Fibroblast of the conjunctiva (primary cell): ENCODE measurements at places on chromosomes 3 and 15.

DNA sequence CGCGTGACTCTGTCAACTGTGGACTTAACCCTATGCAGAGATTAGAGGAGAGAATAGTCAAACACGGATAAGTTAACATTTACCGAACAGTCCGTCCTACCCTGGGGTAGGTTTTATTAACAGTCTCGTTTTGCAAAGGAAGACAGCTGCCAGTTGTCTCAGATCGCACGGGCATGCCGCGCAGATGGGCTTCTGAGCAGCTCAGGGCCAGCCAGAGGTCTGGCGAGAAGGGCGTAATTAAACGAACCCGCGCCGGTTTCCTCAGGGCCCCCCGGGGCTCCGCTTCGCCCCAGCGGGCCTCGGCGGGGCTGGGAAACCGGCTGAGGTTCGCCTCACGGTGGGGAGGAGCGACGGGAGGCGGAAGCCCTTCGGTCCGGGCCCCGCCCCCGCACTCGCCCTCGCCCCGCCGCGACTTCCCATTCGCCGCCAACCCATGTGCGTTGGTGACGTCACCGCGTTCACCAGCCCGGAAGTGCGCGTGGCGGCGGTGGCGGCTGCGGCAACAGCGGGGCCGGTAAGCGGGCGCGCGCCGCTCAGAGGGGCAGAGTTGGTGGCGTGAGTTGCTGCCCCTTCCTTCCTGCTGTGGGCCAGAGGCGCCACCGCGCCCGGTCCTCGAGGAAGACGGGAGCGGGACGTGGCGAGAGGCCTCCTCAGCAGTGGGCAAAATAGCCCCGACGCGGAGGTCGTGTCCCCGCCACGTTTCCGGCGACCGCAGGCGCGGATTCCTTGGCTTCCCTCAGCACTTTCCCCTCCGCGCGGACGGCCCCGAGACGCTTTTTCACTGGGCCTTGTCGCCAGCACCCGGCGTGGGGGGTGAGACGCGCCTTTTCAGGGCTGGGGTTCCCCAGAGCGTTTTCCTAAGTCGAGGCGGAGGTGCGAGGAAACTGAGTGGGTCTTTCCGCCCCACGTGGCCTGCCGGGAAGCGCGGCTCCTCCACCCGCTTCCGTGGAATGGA, at the start of gene TRNT1:
Gene TRNT1 (plus strand): TSS at position 464 of the 955 bp plus-strand sequence. CDS start 2,101 bp downstream, outside the sequence.
- DNase-seq, result peak; percentile 87

- DNase-seq, result no peak
Measured at GRCh38 chr3:186915806-186916796, 14.2 kb upstream of the ST6GAL1 start.

DNA sequence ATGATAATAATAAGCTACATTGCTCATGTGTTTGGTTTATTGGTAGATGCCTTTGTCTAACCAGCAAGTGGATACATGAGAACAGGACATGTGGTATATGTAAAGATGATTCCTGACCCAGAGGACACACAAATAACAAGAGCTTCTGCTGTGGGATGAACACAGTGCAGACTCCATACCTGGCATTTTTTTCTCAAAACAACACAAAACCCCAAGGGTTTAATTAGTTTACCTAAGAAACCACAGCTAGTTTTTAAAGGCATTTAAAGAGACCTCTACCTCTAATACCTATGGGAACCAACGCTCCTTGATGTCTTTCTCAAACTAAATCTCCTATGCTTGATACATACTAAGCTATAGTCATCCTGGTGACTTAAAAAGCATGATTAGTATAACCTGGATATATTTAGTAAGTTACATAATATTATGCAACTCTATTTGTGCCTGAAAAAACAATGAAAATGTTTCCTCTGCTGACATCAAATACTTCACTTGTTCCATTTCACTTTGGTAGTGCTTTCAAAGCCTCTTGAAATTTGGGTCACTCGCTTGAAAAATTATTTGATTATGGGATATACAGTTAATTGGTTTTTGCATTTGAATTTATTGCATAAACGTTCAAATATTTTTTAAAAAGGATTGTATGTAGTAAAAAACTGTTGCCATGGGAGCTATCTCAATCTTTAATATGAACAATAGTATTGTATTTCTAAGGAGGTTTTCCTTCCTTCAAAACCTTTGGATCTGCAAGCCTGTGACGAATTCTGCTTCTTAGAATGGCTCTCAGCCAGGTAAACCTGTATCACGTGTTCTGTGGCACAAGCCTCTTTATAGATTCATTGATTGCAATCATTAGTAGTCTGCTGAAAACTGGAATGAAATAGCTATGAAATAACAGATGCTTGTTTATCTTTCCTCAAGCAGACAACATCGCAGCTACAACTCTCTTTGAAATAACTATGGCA, 233.0 kb upstream of the KCNMB2 start:
- DNase-seq, result no peak

DNA sequence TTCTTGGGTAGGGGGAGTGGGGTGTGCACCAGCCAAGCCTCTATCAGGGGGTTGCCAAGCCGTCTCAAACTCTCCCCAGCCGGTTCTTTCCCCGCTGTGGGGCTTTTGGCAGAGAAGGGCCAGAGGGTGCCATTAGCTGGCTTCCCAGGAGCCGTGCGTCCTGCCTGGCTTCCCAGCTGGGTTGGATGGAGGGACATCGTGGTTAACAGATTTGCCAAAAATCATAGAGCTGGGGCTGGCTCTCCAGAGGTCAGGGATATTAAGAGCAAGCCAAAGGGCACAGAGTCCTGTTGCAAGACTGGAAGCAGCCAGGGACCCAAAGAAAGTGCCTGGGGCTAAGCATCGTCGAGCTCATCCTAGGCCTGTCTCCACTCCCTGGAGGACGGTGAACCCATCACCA, 104.6 kb upstream of the HES1 start:
- DNase-seq, result no peak

GRCh38 chr3:44509393-44509921, 32.0 kb upstream of the ZNF445 start:
- no peak for DNase-seq

DNA sequence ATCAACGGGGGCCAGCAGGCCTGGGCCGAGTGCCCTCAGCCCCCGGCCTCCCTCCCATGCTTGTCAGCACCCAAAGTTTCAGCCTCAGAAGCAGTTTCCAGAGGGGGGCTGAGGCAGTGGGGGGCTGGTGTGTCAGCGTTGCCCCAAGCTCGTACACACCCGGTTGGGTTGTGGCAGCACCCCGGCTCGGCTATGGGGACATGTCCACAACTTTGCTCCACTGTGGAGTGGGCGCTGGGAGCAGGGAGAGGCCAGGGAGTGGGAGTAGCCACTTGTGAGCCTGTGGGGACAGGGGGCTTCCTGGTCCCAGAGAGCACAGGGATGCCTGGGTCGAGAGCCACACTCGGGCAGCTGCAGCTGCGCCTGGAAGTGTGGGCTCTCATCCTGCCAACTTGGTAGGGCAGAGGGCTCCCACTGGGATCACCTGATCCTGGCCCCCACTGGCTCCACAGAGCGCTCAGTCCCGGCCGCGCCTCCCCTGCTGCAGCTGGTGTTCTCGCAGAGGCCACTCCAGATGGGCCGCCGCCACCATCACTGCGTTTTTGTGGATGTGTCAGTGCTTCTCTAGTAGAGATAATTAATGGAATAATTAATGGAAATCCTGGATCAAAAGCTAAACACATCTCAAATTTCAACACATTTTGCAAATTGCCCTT, 75.1 kb downstream of the NR1D2 start:
- DNase-seq, result no peak

DNA sequence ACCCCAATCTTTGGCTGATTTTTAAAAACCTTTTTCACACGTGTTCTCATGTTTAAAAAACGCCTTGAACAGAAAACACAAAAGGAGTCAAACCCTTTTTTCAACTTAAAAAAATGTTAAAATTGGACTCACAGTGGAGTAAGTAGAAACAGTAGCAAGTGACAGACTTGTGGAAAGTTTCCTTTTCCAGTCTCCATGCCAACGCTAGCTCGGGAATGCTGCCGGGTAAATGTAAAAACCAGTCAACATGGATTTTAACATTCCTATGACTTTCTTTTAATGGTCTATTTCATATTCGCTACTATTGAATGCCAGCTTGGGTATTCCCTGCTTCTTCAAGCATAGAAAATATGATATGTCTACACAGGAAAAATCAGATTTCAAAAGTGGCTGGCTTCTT, 1.6 kb upstream of the PROK2 start:
- no peak for DNase-seq

GRCh38 chr3:5056111-5056391, 66.0 kb upstream of the ARL8B start:
- no peak for DNase-seq

DNA sequence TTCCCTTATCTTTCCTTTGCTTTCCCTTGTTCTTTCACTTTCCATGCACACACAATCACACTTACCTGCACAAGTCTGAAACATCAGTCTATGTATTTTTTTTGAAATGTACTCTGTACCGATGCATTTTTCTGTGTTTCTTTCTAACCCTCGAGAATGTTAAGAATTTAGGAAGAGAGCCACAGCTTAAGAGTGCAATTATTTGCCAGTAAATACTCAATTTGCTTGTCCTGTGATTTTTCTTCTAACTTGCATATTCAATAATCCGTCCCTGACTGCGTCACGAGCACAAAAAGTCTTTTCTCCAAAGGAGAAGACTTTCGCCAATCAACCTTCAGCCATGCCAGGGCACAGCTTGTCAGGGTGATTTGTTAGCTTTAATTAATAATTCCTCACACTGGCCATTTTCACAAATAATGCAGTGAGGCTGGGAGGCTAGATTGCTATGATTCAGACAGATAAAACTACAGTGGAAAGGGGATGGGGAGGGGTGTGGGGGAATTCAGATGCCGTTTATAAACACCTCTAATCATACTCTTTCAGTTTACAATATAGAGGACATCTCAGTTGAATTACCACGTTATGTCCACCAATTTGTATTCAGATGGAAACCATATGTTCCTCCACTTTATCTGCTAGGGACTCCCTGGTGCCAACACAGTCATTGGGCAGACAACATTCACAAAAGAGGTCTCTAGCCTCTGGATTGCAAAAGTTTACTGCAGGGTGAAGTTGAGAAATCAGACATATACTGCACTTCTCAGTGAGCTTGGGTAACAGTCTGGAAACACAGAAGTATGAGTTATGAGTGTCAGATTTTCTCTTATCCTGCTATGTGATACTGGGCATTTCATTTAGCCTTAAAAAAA, 388.0 kb downstream of the ZBTB20 start:
- DNase-seq, result peak; percentile 49

GRCh38 chr15:67968564-67968963, 85.6 kb upstream of the PIAS1 start:
- no peak for DNase-seq

- no peak for DNase-seq
Measured at GRCh38 chr3:165884518-165884917, 47.3 kb upstream of the BCHE start.

- no peak for DNase-seq
Measured at GRCh38 chr15:25091421-25092158, 136.8 kb downstream of the SNRPN start.

DNA sequence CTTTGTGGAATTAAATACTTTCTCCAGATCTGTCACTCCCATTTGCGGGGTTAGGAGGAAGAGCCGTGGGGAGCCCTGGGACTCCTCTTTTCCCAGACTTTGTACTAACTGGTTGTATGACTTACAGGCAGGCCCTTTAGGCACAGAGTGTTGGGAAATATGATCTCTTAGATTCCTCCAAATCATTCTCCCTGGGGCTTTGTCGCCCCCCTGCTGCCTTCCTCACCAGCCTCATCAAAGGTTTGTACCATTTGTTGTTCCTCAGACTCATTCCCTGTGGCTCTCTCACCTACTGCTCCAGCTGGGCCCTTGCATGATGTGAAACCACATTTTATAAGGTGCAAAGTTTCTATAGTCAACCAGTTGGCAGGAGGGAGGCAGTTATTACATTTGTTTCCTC, 56.4 kb downstream of the CRYGS start:
- DNase-seq, result no peak

- DNase-seq, result no peak
Measured at GRCh38 chr3:180973543-180973942, 16.0 kb downstream of the DNAJC19 start.

DNA sequence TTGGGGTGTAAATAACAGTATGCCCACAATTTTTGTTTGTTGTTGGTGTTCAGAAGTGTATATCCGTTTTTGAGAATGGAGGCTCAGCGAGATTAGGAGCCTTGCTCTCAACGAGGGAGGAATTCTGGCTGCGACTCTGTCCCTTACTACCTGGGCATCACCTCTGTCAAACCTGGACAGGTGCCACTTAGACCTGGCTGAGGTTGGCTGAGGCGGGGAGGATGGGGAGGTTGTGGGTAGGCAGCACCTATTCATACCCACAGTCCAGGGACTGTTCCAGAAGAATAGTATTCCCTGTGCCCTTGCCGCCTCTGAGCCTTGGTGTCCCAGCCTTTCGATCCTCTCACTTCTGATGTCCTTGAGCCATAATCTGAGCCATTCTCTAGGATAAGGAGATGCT, 99.9 kb downstream of the LINGO1 start:
- no peak for DNase-seq

GRCh38 chr3:141076797-141077571, 25.8 kb downstream of the SPSB4 start:
- no peak for DNase-seq

DNA sequence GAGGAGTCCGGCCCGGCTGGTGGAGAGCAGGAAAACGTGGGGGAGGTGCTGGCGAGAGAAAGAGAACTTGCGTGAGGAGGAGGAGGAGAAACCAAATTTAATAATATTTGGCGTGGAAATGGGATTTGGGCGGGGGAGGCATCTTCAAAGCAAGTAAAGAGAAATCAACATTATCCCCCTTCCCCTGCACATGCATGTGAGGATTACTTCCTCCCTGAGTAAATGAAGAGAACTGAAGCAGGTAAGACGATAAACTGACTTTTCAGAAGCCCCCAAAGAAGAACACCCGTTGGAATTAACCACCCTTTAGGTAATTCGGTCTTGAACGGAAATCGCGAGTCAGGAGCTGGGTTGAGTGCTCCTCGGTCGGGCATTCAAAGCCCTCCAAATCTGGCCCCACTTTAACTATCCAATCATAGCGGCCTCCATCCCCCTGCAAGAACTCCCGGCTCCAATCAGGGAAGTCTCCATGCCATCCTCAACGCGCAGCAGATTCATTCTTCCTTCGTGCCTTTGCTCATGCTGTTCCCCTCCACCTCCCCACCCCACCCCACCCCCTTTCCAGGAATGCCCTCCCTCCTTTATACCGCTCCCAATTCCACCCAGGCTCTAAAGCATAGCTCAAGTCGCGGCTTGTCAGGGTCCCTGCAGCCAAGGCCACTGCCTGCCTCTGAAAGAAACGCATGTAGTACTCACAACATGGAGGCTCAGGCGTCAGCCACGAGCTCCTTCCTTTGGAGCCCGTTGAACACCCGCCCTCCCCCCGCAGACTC, 545 bp upstream of the RFX7 start:
- DNase-seq, result peak; percentile 64

GRCh38 chr15:62212741-62213140, 47.7 kb upstream of the C2CD4B start:
- no peak for DNase-seq

DNA sequence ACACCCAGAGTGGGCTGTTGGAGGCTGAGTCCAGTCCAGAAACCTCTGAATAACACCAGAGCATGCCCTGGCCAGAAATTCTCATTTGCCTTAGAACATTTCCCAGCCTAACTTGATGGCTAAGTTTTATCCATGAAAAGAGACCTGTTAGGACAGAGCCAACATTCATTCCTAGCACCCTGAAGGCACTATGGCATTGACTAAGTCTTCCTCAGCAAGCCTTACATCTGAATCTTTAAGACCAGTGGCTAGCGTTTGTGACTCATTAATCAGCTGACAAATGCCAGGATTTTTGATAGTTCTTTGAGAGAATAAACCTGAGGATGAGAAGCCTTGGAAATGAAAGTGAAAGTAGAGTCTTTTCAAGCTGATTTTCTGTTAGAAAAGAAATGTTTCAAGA, 1087.1 kb upstream of the ALCAM start:
- no peak for DNase-seq
